C1 segment of cervical spinal cord (tissue), 14 donors: ENCODE measurements at places on chromosomes 5 and 9.

GRCh38 chr9:93673021-93673838, 96.8 kb downstream of the PHF2 start:
- no peak for DNase-seq

- DNase-seq = no peak
These were observed 1005.0 kb upstream of the DMAC1 start for GRCh38 chr9:8804613-8805012.

- no peak for DNase-seq
These were observed 19.0 kb downstream of the GFPT2 start for GRCh38 chr5:180334176-180334575.

GRCh38 chr5:113337515-113338415, 97.0 kb downstream of the TSSK1B start:
- DNase-seq = no peak

GRCh38 chr9:100029251-100029650, 69.5 kb downstream of the ERP44 start:
- no peak for DNase-seq

DNA sequence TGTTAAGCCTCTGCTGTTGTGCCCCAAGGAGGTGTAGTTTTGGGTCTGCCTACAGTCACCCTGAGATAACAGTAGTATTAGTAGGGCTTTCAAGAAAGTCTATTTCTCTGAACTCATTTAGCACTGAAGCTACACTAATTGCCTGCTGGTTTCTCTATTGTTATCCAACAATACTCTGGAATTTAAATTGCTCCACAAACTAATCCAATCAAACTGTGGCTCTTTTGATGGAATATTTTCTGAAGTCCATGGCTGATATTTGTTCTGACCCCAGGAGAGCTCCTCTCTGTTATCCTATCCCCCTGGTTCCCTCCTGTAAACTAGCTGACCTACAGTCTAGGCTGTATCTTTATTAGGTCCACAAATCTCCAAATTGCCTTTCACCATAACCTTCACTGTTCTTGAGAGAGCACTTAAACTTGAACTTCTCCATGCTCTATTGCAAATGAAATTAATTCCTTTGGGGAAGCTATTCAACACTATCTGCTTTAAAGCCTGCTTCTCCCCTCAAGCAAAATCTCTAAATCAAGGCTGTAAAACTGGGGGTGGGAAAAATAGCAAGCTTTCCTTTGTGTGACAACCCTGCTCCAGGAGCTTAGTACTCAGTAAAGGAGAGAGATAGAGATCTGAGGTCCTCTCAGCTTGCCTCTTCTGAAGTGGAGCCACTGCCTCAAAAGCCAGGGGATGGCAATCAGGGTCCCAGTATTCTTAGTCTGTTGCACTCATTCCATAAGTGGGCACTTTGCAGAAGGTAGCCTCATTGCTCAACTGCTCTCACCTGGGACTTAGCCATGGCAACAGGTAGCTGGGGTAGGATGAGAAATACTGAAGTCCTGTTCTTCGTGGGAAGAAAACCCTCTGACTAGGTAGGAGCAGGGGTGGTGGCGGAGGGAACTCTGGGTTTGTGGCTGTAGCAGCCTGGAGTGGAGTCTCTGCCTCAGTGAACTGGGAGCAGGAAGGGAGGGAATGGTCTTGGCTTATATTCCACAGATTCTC, 110.9 kb downstream of the MACIR start:
- no peak for DNase-seq

- DNase-seq = no peak
These were observed 75.9 kb downstream of the RAD23B start for GRCh38 chr9:107358986-107359385.

DNA sequence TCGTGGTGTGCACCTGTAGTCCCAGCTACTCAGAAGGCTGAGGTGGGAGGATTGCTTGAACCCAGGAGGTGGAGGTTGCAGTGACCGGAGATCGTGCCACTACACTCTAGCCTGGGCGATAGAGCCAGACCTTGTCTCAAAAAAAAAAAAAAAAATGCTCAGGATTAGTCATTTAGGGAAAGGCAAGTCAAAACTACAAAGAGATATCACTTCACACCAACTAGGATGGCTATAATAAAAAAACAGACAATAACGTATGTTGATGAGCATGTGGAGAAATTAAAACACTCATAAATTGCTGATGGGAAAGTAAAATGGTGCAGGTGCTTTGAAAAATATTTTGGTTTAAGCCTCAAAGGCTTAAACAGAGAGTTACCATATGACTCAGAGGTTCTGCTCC, 6.3 kb upstream of the ANKRD34B start:
- no peak for DNase-seq

GRCh38 chr9:108213511-108213910, 642.3 kb downstream of the ACTL7B start:
- DNase-seq = no peak
